ENCODE measurements at places on chromosomes 2 and 18. TPM values are rescaled to one million over a fixed set of nuclear protein-coding genes. Genes with fewer than 3 reads are reported as not detected.

DNA sequence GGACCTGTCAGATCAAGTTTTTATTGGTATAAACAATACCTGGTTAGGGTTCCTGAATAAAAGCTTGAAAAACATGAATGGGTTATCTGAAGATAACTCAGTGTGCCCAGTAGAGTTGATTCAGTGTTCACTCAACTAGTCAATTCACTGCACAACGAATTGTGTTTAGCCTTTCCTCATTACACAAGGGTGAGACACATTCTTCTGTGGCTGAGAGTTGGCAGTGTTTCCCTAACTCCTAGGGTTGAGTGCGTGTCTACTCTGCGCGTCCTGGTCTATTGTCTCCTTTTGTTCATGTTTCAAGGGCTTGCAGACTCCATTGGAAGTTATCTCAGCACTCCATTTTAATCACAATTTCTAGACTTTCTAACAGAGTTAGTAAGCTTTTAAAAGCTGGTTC is 32.8 kb upstream of the TMEM178A start:
- no peaks in the 10 kb centered on the region for H3K36me3 ChIP-seq
- H3K27ac ChIP-seq = no peak overlapping the region
- no peaks in the 10 kb centered on the region for H3K4me1 ChIP-seq
- DNase-seq = no peak
- H3K4me3 ChIP-seq = no peak overlapping the region

The ACOXL gene
- not detected for total RNA-seq

DNA sequence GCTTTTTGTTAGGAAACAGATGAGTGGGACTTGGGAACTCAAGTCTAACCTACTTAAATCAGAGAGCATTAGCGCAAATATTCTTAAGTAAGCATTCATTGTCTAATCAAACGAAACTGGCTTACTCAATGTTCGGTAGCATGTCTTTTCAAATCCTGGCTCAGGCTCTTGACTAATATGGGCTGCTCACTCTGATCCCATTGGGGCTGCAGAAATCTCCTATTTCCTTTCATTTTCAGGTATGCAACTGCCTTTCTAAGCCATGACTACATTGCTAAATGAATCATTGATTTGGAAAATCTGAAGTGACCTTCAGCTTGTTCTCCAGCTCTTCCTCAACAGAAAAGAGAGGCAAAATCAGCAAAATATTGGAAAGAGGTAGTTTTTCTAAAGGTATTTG is 2084.4 kb upstream of the PIK3C3 start:
- no peaks in the 10 kb centered on the region for H3K4me1 ChIP-seq
- H3K27me3 ChIP-seq = no peaks in the 10 kb centered on the region

The UGT1A4 gene
- total RNA-seq = not detected

The BUB1 gene
- total RNA-seq = 0.80 TPM

The SP140 gene
- total RNA-seq = 0.65 TPM

- no peak overlapping the region for H3K4me3 ChIP-seq
- peaks cover 6% of the 10 kb centered on the region for H3K27me3 ChIP-seq
- no peak overlapping the region for H3K27ac ChIP-seq
- no peaks in the 10 kb centered on the region for H3K36me3 ChIP-seq
- no peaks in the 10 kb centered on the region for H3K4me1 ChIP-seq
Observed at GRCh38 chr2:131426727-131427126, 49.2 kb upstream of the TUBA3D start.

- no peak overlapping the region for H3K4me3 ChIP-seq
- H3K27me3 ChIP-seq = no peaks in the 10 kb centered on the region
- H3K4me1 ChIP-seq = no peaks in the 10 kb centered on the region
- H3K27ac ChIP-seq = no peak overlapping the region
- no peaks in the 10 kb centered on the region for H3K36me3 ChIP-seq
- DNase-seq = no peak
Observed at GRCh38 chr2:21363364-21363763, 239.6 kb downstream of the TDRD15 start.

The RNF125 gene
- 5.0 TPM for total RNA-seq

The SRBD1 gene
- 14.1 TPM for total RNA-seq

The NIFK gene
- total RNA-seq = 19.8 TPM

- no peaks in the 10 kb centered on the region for H3K4me1 ChIP-seq
- H3K27me3 ChIP-seq = no peaks in the 10 kb centered on the region
- H3K36me3 ChIP-seq = no peaks in the 10 kb centered on the region
- H3K4me3 ChIP-seq = no peak overlapping the region
- DNase-seq = no peak
Observed at GRCh38 chr2:46828491-46829230, 86.9 kb downstream of the MCFD2 start.

GRCh38 chr18:39799006-39799405 is 2156.0 kb upstream of the PIK3C3 start:
- no peaks in the 10 kb centered on the region for H3K27me3 ChIP-seq
- DNase-seq = no peak
- no peak overlapping the region for H3K4me3 ChIP-seq
- H3K4me1 ChIP-seq = no peaks in the 10 kb centered on the region
- no peaks in the 10 kb centered on the region for H3K36me3 ChIP-seq

GRCh38 chr2:126085011-126085795 is 570.8 kb upstream of the GYPC start:
- H3K36me3 ChIP-seq = no peaks in the 10 kb centered on the region
- H3K27me3 ChIP-seq = no peaks in the 10 kb centered on the region
- no peak overlapping the region for H3K4me3 ChIP-seq
- no peak for DNase-seq
- no peak overlapping the region for H3K27ac ChIP-seq

- no peaks in the 10 kb centered on the region for H3K27me3 ChIP-seq
- H3K27ac ChIP-seq = no peak overlapping the region
- peaks cover 42% of the 10 kb centered on the region for H3K4me1 ChIP-seq
- DNase-seq = no peak
Observed at GRCh38 chr2:164697688-164698461, 76.6 kb upstream of the GRB14 start.

GRCh38 chr2:43791035-43791765 is 17.4 kb downstream of the DYNC2LI1 start:
- H3K27ac ChIP-seq = peak overlapping the region; percentile 54
- no peaks in the 10 kb centered on the region for H3K27me3 ChIP-seq
- DNase-seq = no peak
- peaks cover 9% of the 10 kb centered on the region for H3K4me1 ChIP-seq
- peaks cover 50% of the 10 kb centered on the region for H3K36me3 ChIP-seq

- peak; percentile 91 for DNase-seq
- H3K4me3 ChIP-seq = no peak overlapping the region
- no peaks in the 10 kb centered on the region for H3K27me3 ChIP-seq
Observed at GRCh38 chr18:57466745-57467409, 31.7 kb downstream of the ONECUT2 start.

DNA sequence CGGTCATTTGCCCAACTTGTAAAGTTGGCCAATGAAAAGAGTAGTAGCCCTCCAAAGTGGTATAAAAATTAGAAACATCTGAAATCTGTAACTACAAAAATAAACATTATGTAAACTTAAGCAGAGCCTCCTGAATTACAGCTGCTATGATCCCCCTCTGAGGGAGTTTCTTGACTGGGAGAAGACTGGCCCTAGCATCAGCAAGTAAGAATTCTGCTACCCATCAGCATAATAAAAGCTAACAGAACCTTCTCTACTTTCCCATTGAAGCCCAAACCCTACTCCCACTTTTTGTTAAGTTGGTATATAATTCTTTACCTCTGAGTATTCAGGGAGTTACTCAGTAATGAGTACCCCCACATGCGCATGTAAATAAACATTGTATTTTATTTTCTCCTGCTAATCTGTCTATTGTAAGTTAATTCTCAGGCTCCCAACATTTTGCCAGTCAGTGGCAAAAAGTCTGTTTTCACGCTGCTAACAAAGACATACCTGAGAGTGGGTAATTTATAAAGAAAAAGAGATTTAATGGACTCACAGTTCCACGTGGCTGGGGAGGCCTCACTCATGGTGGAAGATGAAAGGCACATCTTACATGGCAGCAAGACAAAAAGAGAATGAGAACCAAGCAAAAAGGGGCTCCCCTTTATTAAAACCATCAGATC is 71.3 kb downstream of the MYL12B start:
- no peaks in the 10 kb centered on the region for H3K27me3 ChIP-seq
- no peak overlapping the region for H3K27ac ChIP-seq
- no peak overlapping the region for H3K4me3 ChIP-seq
- H3K36me3 ChIP-seq = no peaks in the 10 kb centered on the region
- H3K4me1 ChIP-seq = no peaks in the 10 kb centered on the region

All from esophagus muscularis mucosa (tissue), 4 donors.